ENCODE measurements at places on chromosomes 1 and 21.

GRCh38 chr21:16137106-16137505 is 407.3 kb downstream of the USP25 start:
- no peak for DNase-seq

- no peak for DNase-seq
Measured at GRCh38 chr1:94302497-94302896, 65.1 kb upstream of the ARHGAP29 start.

- no peak for DNase-seq
Measured at GRCh38 chr1:23868557-23869016, 497 bp upstream of the FUCA1 start.

- no peak for DNase-seq
Measured at GRCh38 chr1:175834597-175834996, 91.2 kb upstream of the TNR start.

- DNase-seq = no peak
Measured at GRCh38 chr21:41897047-41897669, 18.0 kb upstream of the PRDM15 start.

DNA sequence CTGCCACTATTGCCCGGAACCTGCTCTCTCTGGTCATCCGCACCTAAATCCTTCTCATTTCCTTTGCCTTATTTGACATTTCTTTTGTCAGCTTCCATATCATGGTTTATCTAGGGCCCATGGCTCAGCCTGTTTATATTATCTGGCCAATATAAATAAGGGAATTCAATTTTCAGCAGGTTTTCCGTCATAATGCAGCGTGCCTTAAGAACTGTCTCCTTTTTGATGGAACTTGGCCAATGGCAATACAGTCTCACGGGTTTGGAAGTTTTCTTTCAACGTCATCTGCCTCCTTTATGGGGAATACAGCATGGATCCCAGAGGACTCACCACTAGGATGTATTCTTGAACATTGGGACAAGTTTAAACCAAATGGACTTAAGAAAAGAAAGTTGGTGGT is 77.8 kb upstream of the KIAA0040 start:
- DNase-seq = no peak

- no peak for DNase-seq
Measured at GRCh38 chr21:25467896-25468295, 139.4 kb downstream of the MRPL39 start.

- DNase-seq = peak; percentile 31
Measured at GRCh38 chr1:75937034-75937433, 4.8 kb upstream of the ASB17 start.

GRCh38 chr1:233614173-233614742 is 352 bp downstream of the KCNK1 start:
- DNase-seq = no peak

GRCh38 chr1:182394055-182394775 is 2.6 kb upstream of the GLUL start:
- no peak for DNase-seq

DNA sequence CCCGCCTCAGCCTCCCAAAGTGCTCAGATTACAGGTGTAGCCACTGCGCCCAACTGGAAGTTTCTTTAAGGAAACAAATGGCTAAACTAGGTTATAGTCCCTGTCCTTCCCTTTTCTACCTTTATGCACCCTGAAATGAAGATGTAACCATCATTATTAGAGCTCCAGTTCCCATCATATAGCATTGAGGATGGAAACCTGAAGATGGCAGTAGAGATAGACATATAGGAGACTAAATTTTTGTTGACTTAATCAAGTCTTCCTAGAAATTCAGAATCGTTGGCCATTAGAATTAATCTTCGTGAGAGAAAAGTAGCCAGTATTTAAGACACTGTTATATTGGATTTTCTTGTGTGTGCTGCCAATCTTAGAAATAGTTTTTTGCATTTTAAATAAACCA is 1016.3 kb upstream of the NCAM2 start:
- no peak for DNase-seq

DNA sequence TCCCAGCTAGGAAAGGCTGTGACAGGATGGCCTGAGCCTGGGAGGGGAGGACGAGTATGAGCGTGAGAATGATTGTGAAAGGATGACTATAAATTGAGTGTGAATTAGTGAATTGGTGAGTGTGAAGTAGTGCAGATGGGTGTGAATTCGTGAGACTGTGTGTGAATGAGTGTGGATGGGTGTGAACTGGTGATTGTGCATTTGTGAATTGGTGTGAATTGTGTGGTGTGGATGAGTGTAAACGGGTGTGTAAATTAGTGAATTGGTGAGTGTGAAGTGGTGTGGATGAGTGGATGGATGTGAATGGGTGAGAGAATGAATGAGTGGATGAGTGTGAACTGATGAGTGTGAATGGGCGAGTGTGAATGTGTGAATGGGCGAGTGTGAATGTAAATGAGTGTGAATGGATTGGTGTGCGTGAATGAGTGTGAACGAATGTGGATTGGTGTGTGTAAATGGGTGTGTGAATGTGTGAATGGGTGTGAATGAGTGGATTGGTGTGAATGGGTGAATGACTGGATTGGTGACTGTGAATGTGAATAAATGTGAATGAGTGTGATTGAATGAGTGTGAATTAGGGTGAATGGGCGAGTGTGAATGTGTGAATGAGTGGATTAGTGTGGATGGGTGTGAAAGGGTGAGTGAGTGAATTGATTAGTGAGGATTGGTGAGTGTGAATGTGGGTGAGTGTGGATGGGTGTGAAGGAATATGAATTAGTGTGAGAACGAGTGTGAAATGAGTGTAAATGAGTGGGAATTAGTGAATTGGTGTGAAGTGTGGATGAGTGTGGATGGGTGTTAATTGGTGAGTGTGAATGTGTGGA is 7.7 kb upstream of the MXRA8 start:
- no peak for DNase-seq

GRCh38 chr1:29706936-29707335 is 470.6 kb downstream of the PTPRU start:
- DNase-seq = no peak

DNA sequence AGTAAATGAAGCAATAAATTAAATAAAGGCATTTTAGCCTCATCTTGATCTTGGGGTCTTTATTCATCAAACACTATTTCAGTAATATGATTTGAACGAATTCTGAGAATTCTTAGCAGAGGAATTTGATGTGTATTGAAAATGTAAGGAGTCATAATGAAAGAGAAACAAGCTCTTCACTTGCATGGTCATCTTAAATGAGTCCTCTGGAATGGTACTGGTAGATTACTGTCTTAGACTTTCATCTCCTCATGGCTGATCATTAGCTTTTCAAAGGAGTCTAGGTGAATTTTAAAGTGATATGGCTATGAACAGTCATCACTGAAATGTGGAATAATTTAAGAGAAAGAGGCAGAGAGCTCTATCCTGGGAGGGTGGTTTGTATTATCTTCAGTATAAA is 30.0 kb downstream of the PRRC2C start:
- no peak for DNase-seq

DNA sequence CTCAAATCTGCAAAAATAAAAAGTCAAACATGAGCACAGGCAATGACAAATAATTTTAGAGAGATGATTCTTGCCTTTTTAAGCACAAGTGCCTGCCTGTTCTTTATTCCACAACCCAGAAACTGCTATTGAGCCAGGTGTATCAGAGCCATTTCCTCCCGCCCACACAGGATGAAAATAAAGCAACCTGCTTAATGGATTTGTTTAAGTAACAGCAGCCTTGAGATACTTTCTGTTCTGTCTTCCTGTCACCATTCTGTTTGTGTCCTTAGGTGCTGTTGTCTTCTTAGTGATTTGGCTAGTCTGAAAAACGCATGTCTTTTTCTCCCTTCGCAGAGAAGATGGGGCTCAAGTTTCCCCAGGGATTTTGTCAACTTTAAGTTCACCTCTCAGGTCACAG is 11.4 kb downstream of the RPE65 start:
- no peak for DNase-seq

DNA sequence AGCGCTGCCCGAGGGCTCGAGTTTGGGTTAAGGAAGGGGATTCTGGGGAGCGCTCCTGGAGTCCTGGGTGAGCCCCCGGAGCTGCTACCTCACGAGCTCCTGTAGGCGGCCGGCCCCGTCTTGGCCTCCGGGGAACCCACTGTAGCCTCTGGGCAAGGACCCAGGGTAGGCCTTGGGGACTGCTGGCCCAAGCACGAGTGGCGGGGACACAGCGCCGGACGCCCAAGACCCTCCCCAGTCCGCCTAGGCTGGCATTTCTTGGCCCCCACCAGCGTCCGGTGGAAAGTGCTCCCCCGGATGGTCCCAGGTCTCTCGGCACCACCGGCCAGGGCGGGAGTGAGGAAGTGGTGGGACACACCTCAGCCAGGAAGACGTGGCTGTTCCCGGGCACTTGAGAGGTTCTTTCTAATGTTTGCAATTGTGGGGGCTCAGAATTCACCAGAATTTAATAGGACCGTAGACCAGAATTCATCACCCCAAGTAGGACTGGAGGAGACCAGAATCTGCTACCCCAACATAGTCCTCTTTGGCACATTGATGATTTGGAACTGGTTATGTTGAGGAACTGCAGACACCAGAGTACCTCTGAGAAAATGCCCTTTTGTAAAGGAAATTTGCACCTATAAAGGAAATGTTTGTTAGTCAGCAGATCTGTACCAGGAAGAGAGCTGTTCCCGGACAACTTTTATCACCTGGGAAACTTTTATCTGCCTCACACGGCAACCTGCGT is 622 bp upstream of the TMPRSS2 start:
- DNase-seq = no peak

GRCh38 chr1:207917080-207917479 is 6.2 kb upstream of the CD34 start:
- DNase-seq = no peak

DNA sequence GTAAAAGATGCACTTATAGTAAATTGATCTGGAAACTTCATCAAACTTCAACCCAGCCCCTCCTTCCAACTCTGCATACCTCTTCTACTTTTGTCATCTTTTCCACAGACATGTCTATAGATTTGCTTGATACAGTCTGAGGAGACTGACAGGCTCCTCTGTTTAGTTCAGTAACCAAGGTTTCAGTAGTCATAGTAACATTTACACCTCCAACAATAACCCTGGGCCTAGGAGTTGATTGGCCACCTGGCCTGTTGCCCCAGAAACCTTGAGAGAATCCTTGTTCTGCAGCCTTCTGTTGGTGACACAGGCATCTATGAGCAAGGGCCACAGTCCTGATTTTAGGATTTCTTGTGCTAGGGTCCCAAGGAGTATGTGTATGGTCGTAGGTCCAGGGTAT is at the start of gene CFAP141:
CFAP141 (minus strand) TSS at position 138 of the 400 bp plus-strand sequence; CDS start at position 112, 26 bp downstream.
- no peak for DNase-seq

- DNase-seq = no peak
Measured at GRCh38 chr1:7795406-7795805, 11.3 kb downstream of the PER3 start.

DNA sequence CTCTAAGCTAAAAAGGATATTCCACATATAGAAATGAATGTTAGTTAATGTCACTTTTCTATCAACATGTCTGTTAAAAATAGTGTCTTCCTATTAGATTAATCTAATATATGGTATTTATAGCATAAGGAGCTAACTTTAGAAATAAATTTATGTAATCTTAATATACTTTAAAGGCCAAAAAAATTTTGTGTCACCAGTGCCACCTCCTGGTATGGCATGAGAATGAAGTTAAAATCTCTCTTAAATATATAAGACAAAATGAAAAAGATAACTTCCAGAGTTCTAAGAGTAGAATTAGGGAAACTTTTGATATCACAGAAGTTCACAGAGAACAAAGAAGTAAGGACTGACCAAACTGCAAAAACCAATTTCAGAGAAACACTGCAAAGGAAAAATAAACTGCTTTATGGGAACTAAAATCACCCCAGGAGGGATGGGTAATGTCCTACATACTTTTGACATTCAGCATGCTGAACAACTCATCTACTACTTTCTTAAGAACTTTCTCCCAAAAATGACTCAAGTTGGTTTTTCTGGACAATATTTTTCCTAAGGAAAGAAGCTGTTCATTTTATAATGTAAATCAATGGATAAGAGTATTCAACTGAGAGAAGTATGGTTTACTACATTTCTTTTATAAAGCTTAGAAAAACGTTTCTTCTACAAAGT is 82.8 kb downstream of the TRIM33 start:
- DNase-seq = no peak

- no peak for DNase-seq
Measured at GRCh38 chr1:55478742-55479141, 263.6 kb upstream of the USP24 start.

- no peak for DNase-seq
Measured at GRCh38 chr1:202562444-202563060, 147.7 kb downstream of the SYT2 start.

- no peak for DNase-seq
Measured at GRCh38 chr21:44486302-44486701, 31.0 kb downstream of the LRRC3 start.

DNA sequence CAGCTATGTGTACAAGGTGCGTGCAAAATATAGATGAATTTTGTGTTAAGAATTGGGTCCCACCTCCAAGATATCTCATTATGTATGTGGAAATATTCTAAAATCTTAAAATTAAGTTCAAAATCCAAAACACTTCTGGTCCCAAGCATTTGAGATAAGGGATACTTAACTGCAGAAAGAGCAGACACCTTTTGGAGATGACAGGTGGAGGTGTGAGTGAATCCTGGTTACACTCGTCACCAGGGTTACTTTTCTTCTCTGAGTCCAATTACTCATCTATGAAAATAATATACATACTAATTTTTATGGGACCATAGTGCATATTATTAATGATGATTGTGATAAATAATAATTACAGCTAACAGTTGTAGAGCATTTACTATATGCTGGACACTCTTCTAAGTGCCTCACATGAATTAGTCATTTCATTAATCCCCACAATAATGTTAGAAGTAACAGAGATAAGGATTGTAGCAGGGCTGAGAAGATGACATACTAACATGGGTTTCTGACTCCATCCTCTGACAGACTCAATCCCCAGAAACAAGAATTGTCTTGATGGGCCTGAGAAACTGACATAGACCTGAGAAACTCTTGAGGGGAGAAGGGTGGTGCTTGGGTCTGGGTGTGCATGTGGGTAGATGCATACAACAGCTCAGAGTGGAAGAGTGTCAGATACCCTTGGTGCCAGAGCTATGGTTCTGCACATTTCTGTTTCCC is 8.3 kb upstream of the FASLG start:
- DNase-seq = no peak

DNA sequence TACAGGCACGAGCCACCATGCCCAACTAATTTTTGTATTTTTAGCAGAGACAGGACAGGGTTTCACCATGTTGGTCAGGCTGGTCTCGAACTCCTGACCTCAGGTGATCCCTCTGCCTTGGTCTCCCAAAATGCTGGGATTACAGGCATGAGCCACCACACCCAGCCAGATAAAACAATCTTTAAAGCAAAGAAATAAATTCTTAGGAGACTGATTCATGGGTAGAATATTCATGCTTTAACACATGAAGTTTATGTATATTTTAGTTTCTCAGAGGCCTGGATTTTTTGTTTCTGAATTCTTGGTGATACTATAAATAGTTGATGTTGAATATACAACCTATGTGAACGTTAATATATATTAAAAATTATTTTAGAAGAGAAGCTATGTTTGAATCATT is 127.4 kb upstream of the KIAA1614 start:
- DNase-seq = no peak

DNA sequence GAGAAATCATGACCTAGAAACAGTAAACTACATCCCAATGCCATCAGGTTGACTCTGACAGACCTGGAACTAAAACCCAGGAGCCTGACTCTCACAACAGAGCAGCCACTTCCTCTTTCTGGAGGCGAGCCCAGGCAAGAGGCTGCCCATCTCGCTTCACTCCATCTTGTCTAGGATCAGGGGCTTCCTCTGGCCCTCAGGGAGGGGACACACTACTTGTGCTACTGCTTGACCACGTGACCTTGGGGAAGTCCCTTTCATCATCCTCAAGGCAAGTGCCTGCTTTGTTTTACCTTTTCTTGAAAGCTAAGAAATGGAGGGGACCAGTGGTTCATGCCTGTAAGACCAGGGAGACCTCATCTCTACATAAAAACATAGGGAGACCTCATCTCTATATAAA is 2.6 kb upstream of the TENT5B start:
- no peak for DNase-seq
